ENCODE measurements at places on chromosomes 13 and 19.

DNA sequence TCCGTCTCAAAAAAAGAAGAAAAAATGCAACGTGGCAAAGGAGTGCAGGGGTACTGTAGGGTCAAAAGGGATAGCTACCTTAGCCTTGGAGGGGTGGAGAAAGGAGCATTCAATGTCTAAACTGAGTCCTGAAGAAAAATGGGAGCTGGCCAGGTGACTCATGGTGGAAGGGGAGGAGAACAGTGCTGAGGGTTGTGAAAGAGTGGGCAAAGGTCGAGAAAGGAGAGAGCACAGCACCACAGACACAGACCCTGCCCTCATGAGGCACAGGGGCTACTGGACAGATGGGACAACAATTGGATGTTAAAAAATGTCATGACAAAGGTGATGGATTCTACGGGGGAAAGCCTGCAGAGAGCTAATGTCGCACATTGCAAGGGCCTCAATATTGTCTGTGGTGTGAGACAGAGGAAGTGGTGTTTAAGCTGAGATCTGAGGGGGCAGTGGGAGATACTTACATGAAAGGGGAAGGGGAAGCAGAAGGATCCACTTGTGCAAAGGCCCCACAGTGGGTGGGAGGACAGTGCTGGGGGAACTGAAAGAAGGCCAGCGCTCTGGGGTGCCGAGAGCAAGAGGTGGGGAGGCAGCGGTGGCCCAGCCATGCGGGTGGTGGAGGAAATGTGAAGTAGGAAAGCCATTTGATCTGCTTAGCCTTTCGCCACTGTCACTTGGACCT lies 42.9 kb upstream of the URAD start:
- no peak for DNase-seq

DNA sequence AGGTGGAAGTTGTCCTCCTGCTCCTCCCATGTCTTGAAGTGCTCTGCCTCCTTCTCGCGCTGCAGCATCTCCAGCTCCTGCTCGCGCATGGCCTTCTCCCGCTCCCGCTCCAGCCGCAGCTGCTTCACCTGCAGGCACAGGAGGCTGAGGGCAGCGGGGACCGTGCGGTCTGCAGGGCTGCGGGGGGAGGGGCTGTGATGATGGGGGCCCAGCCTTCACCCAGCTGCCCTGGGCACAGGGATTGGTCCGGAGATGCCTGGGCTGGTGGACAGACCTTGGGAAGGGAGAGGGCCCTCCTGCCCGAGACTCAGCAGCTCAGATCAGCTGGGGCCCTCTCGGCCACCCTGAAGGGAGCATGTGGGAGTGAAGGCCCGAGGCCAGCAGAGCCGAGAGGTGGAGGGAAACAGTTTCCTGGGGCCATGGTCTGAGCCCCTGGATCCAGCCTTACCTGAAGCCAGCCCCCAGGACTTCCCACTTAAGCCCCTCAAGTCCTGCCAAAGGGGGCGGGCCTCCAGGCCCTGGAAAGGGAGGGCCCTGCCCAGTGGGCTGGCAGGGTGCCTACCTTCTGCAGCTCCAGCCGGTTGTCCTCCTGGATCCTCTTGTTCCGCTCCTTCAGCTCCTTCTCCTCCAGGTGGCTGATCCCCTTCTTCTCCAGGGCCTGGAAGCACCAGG lies 6.3 kb downstream of the CACTIN start:
- DNase-seq = no peak

GRCh38 chr13:30744681-30745077 lies 9.3 kb downstream of the ALOX5AP start:
- DNase-seq = no peak

- no peak for DNase-seq
Measured at GRCh38 chr19:48461651-48461981, 6.2 kb downstream of the KCNJ14 start.

DNA sequence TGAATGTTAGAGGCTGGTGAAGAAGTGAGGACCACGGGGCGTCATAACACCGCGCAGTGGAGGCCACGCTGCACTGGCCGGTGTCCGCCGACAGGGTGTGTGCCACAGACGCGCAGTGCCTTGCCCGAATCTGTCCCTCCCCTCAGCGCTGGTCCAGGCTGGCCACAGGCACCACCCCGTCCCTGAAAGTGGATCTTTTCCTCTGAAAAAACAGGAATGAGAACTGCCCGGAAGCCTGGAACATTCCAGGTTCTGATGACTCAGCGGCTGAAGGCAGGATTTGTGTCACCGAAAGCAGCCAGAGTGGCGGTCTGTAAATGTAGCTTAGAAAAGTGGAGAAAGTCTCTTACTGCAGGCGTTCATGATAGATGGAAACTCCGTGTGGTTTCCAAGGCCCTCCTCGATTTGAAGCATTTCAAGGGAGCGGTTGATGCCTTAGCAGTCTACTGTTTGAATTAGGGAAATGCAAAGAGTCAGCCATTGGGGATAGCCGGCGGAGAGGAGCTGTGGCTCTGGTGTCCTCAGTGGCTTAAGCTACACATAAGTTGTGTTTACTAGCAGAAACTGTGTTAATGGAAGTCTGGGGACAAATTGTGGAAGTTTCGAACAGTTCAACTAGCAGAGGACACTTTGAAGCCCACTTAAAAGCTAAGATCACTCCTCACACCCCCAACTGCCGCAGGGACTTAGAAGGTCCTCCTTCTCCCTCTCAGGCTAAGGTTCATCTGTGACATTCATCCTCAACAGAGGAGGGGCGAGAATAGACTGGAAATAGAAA lies 70.8 kb downstream of the NUFIP1 start:
- DNase-seq = peak; percentile 76

DNA sequence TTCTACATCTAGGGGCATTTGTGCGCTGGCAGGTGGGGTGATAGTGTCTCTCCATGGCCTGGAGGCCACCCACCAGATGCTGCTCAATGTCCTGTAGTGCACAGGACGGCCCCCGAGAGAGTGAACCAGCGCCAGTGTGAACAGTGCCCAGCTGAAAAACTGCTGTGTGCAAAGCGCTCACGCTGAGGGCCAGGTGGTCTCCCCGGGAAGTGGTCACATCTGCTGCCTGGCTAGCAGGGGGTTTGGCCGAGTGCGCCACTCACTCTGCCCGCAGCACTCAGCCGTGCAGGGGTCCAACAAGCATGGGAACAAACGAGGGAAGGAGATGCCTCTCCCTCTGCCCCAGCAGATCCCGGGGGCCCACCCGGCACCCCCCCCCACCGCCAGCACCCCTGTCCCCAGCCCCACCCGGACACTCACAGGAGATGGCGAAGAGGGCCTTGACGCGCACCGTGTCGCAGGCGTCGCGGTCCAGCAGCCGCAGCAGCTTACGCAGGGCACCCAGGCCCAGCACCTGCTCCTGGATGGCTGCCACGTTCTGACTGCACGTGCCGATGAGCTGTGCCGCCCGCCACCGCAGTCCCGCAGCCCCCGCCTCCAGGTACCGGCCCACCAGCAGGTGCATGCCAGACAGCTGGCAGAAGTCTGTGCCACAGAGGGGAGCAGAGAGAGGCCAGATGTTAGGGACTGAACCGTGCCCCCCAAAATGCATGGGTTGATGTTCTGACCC lies 5.8 kb downstream of the HSPBP1 start:
- DNase-seq = no peak

DNA sequence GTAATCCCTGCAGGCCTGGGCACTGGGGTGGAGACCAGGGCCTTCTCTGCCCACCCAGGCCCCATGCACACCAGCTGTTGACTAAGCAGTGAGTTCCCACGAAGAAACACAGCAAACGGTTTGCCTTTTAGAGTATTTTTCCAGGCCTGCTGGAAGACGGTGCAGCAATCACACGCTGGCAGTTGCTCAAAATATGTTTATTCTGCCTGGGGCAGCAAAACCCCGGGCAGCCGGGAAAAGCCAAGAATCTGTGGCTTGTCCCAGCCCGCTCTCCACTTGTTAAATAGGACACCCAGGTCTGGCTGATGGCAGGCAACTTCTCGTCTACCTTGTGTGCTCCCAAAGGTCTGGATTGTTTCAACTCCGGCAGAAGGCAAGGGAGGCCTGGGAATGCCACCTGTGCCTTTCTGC lies 40.8 kb downstream of the GGACT start:
- DNase-seq = no peak

DNA sequence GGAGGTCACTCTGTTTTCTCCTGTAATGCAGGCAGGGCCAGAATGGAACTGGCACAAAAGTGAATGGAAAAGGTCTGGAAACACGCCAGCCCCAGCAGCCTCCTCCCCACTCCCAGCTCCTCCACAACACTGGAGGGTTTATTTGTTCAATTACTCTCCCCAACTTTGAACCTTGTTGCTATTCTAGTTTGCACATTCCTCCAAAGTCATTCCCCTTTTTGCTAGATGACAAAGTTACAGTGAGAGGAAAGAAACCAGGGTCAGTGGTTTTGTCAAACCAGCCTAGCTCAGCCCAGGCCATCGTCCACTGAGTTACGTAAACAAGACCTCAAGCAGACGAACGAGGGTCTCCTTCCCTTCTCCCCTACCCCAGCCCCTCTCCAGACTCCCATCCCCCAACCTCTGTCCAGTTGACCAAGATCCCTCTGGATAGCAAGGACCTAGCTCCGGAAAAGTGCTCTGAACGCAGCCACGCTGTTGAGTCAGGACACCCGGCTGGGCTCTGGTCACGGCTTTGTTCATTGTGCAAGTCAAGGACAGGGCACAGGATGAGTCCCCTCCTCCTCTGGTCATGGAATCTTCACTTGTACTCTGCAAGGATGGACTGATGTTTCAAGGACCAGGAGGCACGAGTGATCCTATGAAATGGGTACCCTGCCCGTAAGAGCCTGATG lies 180.0 kb downstream of the USP12 start:
- DNase-seq = no peak

- no peak for DNase-seq
Measured at GRCh38 chr19:12546068-12546467, 5.2 kb downstream of the ZNF564 start.

DNA sequence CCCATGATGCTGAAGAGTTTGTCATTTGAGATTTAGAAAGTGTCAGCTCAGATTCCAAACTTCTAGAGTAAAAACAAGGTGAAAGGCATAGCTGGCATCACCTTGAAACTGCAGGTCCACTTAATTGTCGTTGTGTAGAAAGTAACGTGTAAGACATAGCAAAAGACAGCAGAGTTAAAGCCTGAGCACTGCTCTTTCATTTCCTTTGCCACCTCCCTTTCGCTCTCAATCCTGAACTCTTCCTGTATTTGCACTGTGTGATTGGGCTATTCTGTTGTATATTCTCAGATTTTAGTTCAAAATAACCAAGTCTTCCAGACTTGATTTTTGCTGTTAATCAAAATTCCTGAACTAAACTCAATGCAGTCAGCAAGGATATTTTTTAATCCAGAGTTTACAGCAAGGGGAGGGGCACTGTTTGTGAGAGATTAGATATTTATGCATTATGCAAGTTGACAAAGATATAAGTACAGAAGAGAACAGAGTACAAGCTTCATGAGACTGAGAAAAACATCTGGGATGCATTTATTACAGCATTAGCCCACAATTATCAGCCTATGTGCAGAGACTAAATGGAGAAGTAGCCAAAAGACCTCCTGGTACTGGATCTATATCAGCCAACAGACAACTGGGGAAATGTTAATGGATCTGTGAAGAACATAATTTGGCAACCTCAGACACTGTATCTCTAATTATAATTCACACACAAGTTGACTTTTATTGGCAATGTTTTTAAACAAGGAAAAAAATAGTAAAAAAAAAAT lies 328.6 kb downstream of the SUCLA2 start:
- no peak for DNase-seq

DNA sequence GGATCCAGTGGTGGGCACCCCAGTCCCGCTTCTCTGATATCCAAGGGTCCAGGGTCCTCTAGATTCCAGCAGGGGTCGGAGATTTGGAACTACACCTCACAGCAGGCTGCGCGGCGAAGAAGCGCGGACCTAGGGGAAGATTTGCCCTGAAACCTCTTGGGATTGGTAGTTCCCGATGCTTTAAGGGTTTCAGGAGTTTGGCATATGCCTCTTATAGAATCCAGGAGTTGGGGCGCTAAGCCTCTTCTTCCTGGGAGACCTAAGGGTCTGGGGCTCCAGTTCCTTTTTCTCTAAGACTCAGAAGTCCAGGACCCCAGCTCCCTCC lies 349 bp downstream of the BCL2L12 start:
- no peak for DNase-seq

DNA sequence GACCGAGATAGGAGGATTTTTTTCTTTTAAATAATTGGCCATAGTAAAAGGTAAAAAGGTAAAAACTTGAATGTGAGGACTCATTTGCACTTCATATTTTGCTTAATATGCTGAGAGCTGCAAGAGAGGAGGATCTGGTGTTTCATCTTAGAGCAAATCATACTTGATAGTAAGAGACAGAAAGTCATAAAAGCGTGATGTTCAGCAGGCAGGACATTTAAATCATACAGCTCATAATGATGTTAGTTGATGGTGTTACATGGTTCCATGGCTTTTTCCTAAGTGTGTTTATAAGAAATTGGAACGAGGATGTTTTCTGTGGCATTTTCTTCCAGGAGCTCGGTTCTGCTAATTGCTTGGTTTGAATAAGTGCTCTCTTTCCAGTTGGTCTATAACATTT lies 16.3 kb downstream of the ATP11A start:
- DNase-seq = no peak

GRCh38 chr13:30744056-30744680 lies 8.8 kb downstream of the ALOX5AP start:
- peak; percentile 67 for DNase-seq

- no peak for DNase-seq
Measured at GRCh38 chr13:96090240-96091101, 564 bp downstream of the HS6ST3 start.

GRCh38 chr13:60016229-60016628 lies 147.5 kb downstream of the DIAPH3 start:
- DNase-seq = no peak

- DNase-seq = no peak
Measured at GRCh38 chr13:40116008-40116407, 460.5 kb downstream of the COG6 start.

DNA sequence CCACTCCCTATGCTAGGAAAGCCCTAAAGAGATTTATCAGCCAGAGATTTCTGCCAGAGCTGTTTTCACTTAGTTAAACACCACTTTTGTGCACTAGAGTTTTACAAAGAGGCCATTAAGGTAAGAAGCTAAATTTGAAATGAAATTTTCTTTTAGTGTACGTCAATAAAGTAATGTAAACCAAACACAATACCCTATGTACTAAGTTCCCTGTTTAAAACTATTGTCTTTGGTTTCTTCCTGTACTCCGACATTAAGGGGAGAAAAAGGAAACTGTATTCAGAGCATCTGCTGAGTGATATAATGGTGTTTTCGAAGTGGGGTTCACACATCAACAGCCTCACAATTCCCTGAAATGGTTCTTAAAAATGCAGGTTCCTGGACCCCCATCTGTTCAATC lies 40.7 kb upstream of the STARD13 start:
- no peak for DNase-seq

DNA sequence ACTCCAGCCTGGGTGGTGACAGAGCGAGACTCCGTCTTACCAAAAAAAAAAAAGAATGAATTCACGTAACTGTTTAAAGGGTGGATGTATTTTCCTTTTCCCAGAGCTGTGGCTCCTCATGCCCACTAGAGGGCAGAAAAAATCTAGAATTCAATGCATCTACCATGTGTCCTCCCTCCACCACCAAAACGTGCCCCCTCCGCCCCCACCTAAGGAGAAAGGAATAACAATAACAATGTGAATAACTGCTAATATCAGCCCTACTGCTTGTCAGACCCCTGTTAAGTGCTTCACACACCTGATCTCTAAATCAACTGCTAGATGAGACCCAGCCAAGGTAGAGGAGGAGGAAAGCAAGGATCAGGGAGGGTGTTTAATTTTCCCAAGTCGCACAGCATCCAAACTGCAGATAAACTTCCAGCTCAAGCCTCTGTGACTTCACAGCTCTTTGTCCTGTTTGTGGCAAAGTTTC lies 20.2 kb upstream of the PNMA8B start:
- peak; percentile 28 for DNase-seq

- DNase-seq = no peak
Measured at GRCh38 chr13:25783601-25784024, 268.2 kb downstream of the SHISA2 start.

Measured in stimulated activated CD4-positive, alpha-beta T cell treated with anti-CD3 and anti-CD28 coated beads, Interleukin-4, amount 100 ng/mL, for 1 hour (primary cell).